ENCODE measurements at places on chromosomes 7 and 10. TPM values are rescaled to one million over a fixed set of nuclear protein-coding genes. Genes with fewer than 3 reads are reported as not detected.

The SYT15B gene
- not detected for total RNA-seq

The NME8 gene
- not detected for total RNA-seq

The ELN gene
- total RNA-seq = 82.6 TPM

The PODXL gene
- 1.6 TPM for total RNA-seq

The LIPJ gene
- total RNA-seq = not detected
